ENCODE measurements at places on chromosomes 7 and 10.

DNA sequence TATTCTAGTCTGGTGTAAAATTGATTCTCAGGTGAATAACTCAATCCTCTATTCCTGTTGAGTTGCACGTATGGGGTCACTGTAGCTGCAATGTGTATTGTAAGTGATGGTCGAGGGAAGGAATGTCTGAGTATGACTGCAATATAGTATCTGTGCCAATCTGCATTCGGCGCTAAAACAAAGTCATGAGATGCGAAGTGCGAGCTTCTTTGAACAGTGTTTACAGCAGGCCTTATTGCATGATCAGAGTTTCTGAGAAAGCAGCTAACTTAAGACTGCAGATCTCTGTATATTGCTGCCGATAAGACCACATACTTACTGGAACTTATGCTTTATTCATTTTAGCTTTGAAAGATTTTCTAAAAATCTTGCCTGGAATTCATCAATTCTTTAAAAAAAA is 341.7 kb upstream of the BMPER start:
- DNase-seq, result no peak

DNA sequence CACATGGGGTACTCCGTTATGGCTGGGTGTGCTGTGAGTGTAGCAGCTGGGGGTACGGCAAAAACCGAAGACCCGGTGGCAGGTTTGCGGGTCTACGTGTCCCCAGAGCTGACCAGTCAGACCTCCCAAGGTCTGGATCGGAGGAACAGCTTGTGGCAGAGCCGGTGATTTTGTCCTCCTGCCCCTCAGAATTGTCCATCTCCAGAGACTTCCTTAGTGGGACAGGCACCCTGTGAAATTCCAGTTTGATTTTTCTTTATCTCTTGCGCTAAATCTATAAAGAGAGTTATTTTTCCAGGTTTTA is 1.0 kb downstream of the EIF3B start:
- no peak for DNase-seq

- no peak for DNase-seq
Observed at GRCh38 chr10:48463318-48464003, 141.4 kb downstream of the ARHGAP22 start.

DNA sequence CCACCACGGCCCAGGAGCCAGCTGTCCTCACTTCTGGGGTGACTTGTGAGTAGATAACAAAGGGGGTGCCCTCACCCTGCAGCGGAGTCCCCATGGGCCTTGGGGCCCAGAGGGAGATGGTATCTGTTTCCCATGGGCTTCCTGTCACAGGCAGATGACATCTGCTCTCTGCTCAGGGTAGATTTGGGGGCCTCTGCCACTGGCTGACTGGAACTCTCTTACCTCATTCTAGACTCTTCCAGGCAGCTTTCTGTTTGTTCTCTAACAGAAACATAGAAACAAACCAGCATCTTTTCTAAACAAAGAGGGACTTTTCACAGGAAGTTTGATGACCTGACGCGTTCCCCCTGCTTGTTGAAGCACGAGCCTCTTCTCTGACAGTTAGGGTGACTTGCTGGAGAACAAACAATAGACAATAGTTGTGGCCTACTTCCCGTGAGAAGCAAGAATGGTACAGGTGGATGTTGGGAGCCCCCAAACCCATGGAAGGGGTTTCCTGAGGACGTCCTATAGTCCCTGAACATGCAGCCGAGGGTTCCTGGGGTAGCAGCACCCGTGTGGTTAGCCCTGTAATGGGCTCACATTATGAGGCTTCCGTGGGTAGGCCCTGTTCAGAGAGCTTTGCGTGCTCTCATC is 61.6 kb downstream of the GRK5 start:
- DNase-seq, result no peak

DNA sequence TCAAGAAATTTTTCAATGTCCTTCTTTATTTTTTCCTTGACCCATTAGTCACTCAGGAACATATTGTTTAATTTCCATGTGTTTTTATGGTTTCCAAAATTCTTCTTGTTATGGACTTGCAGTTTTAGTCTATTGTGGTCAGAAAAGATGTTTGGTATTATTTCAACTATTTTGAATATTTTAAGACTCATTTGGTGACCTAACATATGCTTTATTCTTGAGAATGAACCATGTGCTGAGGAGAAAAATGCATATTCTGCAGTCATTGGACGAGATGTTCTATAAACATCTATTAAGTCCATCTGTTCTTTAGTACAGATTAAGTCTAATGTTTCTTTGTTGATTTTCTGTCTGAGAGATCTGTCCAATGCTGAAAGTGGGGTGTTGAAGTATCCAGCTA is 42.3 kb upstream of the MDFIC start:
- no peak for DNase-seq

DNA sequence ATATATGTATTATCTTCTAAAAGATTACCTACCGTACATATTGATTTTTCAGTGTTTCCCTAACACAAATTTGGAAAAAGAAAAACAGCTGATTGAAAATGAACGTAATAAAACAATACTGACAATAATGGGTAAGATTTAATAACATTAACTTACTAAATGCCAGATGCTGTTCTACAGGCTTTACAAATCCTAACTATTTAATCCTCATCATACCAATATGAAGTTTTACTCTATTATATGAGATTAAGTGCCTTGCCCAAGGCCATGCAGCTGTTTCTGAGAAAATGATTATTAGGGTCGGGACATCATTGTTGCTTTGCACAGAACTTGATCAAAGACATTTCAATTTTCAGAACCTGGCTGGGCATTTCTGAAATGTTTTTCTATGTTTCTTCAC is 104.6 kb downstream of the HGF start:
- no peak for DNase-seq

GRCh38 chr7:7908622-7909145 is 59.9 kb upstream of the GLCCI1 start:
- DNase-seq, result no peak

- no peak for DNase-seq
Observed at GRCh38 chr7:76063525-76063924, 15.6 kb downstream of the MDH2 start.
